ENCODE measurements at places on chromosomes 5 and 9.

DNA sequence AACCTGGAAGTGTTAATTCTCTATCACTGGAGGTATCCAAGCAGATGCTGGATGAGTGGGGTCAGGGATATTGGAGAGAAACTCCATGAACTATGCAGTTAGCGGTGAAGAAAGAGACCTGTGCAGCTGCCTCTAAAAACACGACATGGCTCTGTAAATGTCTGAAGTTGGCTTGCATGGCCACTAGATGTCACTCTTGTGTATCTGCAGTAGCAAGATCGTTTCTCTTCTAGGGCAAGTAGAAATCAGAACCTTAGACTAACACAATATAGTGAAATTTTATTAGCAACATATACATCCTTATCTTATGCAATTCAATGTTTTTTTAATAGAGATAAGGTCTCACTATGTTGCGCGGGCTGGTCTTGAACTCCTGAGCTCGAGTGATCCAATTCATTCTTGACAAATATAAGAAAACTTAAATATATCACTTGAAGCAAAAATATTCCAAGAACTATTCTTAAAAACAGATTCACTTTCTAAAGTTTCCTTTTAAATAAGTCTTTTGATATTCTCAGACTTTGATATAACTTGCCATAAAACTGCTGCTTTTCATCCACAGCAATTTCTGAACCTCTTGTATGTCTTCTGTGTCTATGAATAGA, 2.9 kb downstream of the OR2S2 start:
- DNase-seq: peak; percentile 38

GRCh38 chr5:128528637-128529255, 9.3 kb downstream of the FBN2 start:
- DNase-seq: no peak

DNA sequence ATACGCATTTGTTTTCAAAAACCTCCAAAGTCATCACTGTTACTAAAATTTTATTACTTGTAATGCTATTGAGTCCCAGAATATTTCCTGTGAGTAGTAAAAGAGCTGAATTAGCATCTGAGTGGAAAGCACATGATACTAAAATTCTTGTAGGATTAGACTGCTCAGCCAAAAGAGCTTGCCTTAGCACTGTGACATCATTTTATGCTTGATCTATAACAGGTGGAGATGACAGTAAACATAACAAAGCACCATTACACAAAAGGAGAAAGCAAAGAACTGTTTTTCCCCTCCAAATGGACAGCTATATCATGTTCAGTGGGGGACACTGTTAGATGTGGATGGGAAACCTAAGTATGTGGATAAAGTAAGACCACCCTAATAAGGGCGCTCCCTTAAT, 5.8 kb upstream of the JAK2 start:
- no peak for DNase-seq

- DNase-seq: no peak
Measured at GRCh38 chr9:19127871-19128500, 694 bp upstream of the PLIN2 start.

DNA sequence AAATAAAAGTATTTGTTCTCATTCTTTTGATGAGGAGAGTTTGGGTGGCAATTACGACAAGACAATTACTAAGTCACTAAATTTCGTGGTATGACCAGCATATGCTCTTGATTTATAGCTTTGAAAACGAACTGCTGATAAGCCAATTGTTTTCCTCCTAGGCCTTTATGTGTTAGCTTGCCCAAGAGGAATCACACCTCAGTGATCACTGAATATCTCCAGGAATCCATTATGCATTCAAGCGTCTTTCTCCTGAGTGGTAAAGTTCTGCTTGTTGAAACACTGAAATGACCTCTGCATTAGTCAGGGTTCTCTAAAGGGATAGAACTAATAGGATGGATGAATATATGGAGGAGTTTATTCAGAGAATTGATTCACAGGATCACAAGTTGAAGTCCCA, 677.7 kb upstream of the MEF2C start:
- DNase-seq: no peak

GRCh38 chr5:53080271-53080670, 29.3 kb downstream of the MOCS2 start:
- DNase-seq: no peak

- DNase-seq: no peak
Measured at GRCh38 chr5:142667831-142668230, 18.1 kb downstream of the FGF1 start.

DNA sequence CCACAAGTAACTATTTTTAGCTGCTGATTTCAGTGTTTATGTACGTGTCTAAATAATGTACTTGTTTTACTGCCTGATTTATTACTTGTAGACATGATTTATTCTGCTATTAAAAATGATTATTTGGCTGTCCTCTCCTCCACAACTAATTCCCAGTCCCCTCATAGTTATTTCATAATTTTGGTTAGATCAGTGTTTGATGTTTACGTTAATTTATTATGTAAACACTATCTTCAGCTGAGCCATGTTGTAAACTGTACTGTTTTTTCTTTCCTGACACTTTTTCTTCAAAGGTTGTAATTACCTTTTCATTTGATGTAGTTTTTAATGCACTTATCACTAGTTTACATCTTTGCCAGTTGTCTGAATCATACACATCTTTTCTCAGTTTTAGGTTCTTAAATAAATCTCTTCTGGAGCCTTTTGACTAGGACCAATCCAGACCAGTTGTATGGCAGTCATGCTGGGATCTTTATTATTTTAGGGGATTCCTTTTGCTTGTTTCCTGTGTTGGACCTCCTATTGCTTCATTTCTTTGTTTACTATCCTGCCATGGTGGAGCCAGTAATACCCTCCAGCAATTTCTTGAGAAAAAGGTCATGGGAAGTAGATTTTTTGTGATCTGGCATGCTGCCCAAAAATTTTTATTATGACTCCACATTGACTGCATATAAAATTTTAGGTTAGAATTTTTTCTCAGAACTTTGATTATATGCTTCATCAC, 16.1 kb downstream of the AP3S1 start:
- DNase-seq: no peak

GRCh38 chr9:135772056-135772646, 70.2 kb downstream of the KCNT1 start:
- DNase-seq: no peak

- no peak for DNase-seq
Measured at GRCh38 chr9:123174887-123175518, 93.4 kb downstream of the STRBP start.

GRCh38 chr5:55913466-55914413, 62.6 kb downstream of the IL31RA start:
- no peak for DNase-seq

DNA sequence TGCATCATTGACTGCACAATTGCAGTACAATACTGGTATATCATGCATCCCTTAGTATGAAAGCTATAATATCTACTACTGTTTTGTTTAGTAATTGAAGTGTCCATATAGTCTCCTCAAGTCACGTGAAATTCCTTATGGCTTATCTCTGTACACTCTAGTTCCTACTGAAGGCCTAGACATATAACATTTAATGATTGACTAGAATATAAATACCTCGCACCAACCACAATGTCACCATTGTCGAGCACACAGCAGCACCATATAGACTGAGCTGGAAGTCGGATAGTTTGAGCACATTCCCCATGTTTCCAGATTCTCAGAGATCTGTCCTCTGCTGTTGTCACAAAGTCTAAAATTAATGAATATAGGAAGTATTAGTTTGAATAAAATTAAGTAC, 21.4 kb downstream of the PLAA start:
- no peak for DNase-seq

DNA sequence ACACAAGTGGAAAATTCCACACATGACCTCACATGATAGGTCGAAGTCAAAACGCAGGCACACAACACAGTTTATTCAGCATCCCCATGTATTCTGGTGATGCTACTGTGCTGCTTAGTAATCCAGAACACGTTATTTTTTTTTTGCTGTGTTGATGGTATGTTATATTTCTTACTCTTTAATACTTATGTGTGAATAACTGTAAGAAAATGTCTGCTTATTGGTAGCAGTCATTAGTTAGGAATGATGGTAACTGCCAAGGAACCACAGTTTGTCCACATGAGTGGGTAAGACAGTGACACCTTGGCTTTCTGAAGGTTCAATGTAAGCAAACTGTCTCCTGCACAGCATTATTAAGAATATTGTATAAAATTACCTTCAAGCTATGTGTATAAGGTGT, 107.7 kb upstream of the DAPK1 start:
- no peak for DNase-seq

DNA sequence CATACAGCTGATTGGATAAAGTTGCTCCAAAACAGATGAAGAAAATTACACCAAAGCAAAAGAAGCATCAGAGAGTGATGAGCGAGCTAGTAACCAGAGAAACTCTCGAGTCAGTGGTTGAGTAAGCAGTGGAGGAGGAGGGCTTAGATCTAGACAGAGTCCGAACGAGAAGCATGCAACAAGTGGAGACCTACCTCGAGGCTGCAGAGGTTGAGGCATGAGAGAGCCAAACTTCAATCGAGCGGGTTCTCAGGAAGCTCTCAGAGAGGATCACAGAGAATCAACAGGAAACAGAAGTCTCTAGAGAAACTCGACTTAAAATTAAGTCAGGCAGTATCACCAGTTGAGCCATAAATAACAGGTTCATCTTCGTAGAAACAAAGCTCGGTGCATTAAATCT, 6.1 kb downstream of the RUSC2 start:
- DNase-seq: no peak

DNA sequence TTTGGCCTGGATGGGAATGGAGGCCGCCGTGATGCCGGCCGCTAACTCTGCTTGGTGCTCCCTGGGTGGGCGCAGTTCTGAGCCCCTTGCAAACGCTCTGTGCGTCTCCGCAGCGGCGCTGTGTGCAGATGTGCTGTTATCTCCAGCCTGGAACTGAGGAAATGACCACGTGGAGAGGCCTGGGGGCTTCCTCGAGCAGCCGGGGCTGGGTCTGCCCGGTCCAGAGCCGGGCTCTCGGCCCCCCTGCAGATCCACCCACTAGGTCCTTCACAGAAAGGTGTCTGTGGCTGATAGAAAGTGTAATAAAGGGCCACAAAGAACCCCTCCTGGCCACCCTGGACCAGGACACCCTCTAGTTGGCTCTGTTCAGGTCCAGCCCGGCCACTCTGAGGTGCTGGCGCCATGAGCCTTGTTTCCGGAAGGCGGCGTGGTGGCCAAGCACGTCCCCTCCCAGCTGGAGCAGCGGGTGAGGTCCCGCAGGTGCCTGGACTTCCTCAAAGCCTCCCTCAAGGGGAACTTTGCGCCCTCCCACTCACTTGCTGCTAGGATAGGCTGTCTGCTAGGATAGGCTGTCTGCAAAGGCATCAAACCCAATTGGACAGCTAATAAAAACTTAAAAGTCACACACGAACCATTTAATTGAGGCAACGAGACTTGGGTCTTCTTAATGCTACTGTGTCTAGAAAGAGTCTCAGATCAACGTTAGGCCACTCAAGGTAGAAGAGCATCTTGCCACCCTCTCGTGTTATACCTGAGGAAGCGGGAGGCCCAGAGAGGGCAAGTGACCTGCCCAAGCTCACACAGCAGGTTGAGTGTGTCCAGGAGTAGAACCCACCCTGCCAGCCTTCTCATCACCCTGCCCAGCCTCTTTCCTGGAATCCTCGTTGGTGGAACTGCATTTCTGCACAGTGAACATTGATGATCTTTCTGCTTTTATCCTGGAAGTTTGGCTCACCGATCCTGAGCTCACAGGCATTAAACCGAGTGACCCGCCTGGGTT, 109.3 kb upstream of the FCN2 start:
- DNase-seq: no peak

- DNase-seq: no peak
Measured at GRCh38 chr5:14035859-14036503, 91.5 kb upstream of the DNAH5 start.

DNA sequence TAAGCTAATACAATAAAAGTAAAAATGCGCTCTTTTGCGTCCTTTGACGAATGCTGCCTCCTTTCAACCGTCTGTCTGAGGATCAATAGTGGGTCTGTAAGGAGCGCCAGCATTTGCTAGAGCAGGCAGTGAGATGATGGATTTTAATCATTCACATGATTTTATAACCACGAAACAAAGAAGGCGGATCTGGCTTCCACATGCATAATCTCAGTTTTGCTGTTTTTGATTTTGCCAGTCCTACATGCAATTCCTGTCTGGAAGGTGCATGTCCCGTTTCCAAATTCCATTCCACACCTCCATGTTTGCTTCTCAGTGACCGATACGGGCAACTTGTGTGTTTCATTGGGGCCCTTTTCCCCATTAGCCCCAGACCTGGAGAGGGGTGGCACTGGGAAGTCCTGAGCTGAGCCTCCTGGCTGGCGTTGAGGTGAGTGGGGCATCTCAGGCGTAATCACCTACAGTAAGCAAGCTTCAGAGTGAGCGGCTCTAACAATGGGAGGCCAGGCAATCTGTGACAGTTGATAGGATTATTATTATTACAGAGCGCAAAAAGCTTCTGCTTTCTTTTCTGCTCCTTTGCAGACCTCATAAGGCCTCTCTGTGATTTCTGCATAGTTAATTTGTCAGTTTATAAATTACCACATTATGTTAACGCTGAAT, 405.4 kb downstream of the ZSWIM6 start:
- no peak for DNase-seq

- no peak for DNase-seq
Measured at GRCh38 chr9:104553261-104553660, 15.7 kb upstream of the OR13C8 start.

- no peak for DNase-seq
Measured at GRCh38 chr5:95729115-95730010, 1.8 kb upstream of the RHOBTB3 start.

DNA sequence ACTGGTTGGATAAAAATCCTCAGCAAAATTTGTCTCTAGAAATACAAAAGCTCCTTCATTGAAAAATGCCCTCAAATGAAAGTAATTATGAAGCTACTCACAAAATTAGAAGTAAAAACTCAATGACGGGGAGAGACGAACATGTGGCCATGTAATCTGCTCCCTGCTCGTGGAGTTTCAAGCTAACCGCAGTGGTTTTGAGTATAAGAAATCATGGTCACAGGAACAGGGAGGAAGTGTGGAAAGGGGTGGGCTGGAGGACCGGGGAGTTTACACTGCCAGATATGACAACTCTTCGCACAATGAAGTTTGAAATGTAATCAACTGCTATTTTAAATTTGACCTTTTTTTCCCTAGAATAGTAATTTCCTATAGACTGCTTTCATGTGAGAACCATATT, 765.4 kb upstream of the DMAC1 start:
- no peak for DNase-seq

DNA sequence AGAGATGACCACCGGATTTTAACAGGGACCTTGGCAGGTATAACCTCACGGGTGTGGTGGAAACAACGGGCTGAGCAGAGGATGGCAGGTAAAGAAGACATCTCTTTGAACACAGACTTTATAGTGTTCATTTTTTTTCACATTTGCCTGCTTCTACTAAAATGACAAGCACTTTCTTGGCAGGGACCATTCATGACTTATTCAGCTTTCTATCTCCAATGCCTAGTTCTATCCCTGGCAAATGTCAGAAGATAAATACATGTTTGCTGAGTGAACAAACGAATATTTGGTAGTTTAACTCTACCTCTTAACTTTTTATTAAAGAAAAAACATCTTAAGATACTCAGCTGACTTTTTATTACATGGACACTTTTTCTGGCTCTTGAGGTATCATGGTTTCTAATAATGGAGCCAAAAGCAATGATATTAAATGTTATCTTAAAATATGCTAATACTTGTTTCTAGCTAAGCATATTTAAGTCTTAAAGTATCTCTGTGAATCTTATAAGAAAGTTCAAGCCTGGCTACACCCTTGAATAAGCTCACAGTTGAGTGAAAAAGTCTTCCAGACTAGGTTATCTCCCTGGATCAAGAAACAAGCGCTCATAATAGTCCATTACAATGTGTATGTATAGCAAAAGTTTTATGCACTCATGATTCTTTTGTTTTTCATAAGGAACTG, 8.5 kb downstream of the ELL2 start:
- DNase-seq: no peak
